Stimulated activated CD4-positive, alpha-beta T cell treated with anti-CD3 and anti-CD28 coated beads, Interleukin-4, amount 100 ng/mL, for 4 hours (primary cell): ENCODE measurements at places on chromosomes 1 and 21.
A peak's percentile ranks its signal among the peaks of the same experiment; 100 is the strongest.

DNA sequence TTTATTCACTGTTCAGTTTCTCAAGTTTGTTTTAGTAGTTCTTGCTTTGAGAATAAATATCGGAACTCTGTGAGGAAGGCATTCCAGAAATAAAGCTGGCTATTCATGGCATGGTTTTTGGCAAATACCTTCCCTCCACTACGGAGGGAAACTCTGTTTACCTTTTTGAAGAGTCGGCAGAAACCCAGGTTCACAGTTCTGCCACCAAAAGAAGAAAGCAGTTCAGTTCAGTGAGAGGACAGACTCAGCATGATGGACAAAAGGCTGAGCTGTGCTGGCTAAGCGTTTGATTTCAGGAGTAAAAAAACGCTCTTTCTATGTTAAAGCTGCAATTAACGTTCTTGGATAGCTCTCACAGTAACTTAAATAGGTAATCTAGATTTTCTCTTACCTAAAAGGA lies 42.4 kb downstream of the CNN3 start:
- no peak for DNase-seq

- DNase-seq = no peak
Observed at GRCh38 chr1:8412183-8412831, 94.4 kb downstream of the SLC45A1 start.

DNA sequence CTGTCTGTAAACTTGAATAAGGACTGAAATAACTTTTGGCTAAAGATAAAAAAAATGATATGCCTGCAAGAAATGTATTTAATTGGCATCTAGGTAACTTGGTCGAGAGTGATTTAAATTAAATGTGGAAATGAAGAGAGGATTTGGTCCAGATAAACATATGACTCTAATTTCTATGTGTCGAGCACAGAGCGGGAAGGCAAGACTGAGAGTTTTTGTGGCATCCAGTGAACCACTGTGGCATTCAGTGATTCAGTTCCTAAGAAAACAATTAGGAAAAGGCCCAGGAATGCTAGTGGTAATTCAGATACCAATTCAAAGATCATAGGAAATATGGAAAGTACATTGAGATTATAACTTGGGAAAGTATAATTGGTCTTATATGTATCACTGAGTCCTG lies 39.6 kb downstream of the PDE4B start:
- no peak for DNase-seq

GRCh38 chr1:21189421-21189820 lies 12.7 kb upstream of the EIF4G3 start:
- DNase-seq = no peak

GRCh38 chr1:76682138-76682537 lies 185.1 kb upstream of the ST6GALNAC5 start:
- DNase-seq = no peak

DNA sequence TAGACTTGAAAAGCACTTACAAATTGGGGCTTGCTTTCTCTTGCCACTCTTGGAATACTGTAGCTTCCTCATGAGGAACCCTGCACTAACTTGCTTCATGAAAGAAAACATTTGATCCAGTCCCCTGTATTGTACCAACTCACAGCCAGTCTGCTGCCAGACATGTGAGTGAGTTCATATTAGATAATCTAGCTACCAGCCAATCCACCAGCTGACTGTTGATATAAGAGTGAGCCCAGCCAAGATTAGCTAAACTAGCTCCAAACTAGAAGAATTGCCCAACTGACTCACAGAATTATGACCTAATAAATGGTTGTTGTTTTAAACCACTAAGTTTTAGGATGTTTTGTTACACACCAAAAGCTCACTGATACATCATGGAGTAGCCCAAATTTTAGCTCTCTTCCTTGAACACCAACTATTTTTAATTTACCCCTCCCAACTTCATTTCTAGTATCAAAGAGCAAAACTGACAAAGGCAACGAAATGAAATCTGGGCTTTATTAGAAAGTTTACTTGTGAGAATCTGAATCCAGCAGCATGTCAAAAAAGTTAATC lies 6.6 kb upstream of the RGS8 start:
- DNase-seq = no peak

- DNase-seq = no peak
Observed at GRCh38 chr1:155245163-155245524, 10.1 kb downstream of the ENTREP3 start.

GRCh38 chr1:153771261-153771660 lies 3.9 kb upstream of the SLC27A3 start:
- DNase-seq = no peak

- no peak for DNase-seq
Observed at GRCh38 chr1:2392686-2393085, 1.0 kb downstream of the RER1 start.

DNA sequence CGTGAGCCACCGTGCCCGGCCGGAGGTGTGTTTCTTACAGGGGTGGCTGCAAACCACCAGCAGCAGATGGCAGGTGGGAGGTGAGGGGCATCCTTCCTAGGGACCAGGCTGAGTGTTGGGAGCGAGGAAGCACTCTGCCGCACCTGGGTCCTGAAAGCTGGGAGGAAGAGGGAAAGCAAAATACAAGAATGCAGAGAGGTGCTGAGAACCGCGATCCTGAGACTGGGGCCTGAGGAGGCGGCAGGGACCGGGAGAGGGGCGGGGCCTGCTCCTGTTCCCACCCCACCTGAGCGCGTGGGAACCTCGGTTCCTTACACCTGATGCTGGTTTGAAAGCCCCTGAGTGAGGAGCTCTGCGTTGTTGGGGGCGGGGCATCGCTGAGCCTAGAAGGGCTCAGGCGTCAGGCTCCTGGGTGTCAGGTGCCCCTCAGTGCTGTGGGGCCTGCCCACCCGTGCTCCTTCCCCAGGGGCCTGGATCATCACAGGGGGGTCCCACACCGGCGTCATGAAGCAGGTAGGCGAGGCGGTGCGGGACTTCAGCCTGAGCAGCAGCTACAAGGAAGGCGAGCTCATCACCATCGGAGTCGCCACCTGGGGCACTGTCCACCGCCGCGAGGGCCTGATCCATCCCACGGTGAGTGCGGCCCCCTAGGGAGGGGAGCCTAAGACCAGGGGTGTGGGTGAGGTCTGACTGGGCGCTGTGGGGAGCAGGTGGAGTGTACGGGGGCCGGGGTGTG lies 15.5 kb downstream of the TRPM2 start:
- DNase-seq = no peak

DNA sequence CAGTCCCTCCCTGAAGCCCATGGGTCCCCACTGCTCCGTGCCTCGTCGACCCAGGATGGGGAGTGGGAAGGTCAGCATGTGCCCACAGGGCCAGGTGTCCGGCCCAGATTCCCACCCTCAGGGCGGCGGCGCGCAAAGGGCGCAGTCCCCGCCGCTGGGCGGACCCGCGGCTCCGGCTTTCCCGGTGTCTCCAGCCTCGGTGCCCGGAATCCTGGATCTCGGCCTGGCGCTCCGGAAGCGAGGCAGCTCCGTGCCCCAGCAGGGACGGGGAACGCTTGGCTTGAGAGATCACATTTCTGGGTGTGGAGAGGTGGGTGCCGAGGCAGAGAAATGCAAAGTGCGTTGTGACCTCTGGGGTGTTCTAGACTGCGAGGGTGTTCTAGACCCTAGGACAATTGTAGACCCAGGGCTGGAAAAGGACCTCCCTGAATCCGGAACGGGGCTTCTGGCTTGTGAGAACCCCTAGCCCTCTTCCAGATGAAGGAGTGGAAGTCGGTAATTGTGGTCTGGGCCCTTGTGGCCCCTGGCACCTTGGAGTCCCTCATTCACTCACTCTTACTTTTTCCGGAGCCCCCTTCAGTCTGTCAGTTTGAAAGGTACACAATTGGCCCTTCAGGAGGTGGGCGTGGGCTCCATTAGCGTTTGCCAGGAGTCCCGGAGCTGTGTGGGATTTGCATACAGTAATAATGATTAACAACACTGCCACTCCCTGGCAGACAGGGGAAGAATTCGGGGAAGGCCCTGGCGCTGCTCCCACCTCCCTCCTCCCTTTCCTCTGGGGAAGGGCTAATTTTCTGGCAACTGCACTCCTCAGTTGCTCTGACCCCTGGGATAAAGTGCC lies 1.6 kb upstream of the KCND3 start:
- no peak for DNase-seq

DNA sequence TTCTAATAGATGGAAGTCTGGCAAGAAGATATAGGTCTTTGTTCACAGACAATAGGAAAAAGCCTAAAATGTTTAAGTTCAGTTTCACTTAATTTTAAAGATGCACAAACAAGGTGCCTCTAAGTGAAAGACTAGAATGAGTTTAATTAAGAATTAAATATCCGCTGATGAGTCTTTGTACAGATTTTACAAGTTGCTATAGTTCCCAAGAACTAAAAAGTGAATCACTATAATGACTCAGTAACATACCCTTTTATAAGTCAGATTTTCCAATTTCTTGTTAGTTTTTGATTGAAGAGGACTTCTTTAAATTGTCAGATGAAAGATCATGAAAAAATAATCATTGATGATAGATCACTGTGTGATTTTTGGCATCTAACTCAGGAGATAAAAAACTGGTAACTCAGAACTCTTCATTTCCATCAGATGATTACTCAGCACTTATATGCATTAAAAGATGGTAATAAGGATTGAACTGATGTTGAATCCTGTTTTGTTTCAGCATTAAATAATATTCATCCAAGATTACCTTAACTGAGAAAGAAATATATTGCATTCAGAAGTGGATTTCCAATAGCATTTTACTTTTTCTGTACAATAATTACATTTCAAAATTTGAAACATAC lies 59.0 kb upstream of the ST6GALNAC3 start:
- DNase-seq = no peak

GRCh38 chr1:110426854-110427253 lies 19.4 kb upstream of the LAMTOR5 start:
- no peak for DNase-seq

- no peak for DNase-seq
Observed at GRCh38 chr1:201028461-201028889, 5.0 kb upstream of the KIF21B start.

- no peak for DNase-seq
Observed at GRCh38 chr1:205257735-205258134, 30.0 kb downstream of the TMCC2 start.

- no peak for DNase-seq
Observed at GRCh38 chr21:37449302-37449937, 82.8 kb downstream of the DYRK1A start.

- DNase-seq = no peak
Observed at GRCh38 chr1:93528412-93528811, 80.5 kb downstream of the FNBP1L start.

DNA sequence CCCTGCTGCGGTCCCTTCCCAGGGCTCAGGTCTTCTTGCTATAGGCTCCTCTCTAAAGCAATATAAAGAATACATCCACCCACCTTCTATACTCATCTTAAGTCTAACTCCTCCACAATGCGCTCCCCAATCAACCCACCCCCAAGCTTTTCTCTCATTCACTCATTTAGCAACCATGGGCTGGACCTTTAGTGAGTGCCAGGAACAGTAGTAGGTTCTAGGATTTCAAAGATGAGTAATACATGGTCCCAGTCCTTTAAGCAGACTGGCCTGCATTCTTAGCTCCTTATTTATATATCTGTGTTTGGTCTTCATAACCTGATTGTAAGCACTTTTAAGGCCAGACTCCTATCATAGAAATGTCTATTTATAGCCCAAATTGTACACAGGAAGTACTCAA lies 5.9 kb downstream of the CAMK1G start:
- no peak for DNase-seq

GRCh38 chr21:46667741-46668380 lies 32.4 kb downstream of the PRMT2 start:
- DNase-seq = no peak

DNA sequence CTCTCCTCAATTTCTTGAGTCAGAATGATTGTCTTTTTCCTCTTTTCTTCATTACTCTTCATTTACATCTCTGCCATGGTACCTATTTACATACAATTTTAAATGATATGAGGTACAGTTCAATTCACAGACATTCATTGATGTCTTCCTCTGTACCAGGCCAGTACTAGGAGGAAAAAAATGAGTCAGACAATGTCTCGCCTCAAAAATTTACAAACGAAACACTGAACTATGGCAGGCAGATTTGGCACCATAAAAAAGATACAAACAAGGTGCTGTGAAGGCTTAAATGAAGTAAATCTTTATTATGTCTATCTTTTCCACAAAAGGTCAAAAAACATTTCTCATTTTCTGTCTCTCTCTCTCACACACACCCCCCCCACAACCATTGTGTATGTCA lies 71.0 kb downstream of the RGS13 start:
- DNase-seq = no peak

DNA sequence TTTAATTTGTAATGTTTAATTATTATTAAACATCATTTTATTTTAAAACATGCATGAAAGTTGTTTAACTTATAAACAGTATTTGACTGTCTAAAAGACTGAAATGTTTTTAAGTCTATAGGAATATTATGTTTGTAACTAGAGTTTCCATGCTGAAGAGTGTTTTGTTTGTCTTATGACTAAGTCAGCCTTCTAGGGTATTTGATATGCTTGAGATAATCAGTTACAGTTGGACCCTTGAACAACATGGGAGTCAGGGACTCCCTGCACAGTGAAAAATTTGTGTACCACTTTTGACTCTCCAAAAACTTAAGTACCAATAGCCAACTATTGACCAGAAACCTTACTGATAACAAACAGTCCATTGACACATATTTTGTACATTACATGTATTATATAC lies 45.5 kb upstream of the KANK4 start:
- DNase-seq = no peak

GRCh38 chr1:178580096-178580495 lies 67.2 kb downstream of the TEX35 start:
- no peak for DNase-seq

DNA sequence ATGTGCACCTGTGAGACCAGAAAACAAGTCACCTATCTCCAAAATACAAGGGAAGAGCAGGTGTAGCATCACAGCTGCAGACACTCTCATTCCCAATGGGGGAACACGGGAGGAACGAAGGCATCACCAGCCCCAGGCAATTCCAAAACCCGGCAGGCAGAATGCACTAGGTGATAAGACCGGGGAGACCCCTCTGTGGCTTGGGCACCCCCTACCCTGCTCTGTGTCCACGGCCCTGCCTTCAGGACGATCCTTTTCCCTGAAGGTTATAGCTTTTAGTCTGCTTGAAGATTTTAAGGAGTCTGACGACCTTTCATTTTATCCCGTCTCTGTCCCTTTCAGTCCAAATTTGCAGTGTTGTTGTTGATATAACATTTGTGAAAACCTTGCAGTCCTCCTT lies 19.2 kb downstream of the TRPM2 start:
- DNase-seq = no peak

DNA sequence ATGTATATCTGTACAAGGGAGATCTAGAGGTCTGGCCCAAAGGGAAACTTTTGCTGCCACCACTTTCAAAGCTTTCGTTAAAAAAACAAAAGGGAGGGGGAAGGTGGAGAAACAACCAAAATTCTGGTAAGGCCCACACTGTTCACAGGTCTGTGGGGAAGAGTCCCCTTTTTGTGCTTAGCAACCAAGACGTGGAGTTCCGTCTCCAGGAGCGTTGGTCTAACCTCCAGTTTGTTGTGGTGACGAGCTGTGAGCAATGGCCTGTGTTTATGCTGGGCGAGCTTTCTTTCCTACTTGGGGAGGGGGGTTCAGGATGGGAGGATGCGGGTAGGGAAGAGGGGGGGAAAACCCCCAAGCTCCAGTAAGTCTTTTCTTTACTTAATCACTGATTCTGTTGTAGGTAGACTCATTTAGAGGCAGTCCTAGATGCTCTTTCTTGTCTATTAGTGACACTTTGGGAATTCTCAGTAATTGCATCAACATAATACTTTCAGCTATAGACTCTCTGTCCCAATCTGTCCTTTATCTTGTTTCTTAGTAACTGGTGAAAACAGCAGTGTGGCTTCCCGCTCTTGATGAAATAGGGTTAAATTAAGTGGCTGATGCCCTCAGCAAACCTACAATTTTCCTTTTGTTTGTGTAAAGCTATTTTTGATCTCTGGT lies 1.5 kb downstream of the HIPK1 start:
- DNase-seq = peak; percentile 57
